ENCODE measurements at places on chromosomes 3 and 15. TPM values are rescaled to one million over a fixed set of nuclear protein-coding genes. Genes with fewer than 3 reads are reported as not detected.

The ZNF620 gene
- total RNA-seq, result 8.8 TPM

The COMMD4 gene
- 125 TPM for total RNA-seq

The GPR149 gene
- total RNA-seq, result not detected

The ATP2B2 gene
- 0.21 TPM for total RNA-seq

The SLC51A gene
- 0.30 TPM for total RNA-seq

The NRROS gene
- 5.3 TPM for total RNA-seq

The HLTF gene
- total RNA-seq, result 74.2 TPM

The DAZL gene
- 2.4 TPM for total RNA-seq

The TNIK gene
- 16.4 TPM for total RNA-seq

The ADAMTS9 gene
- 5.6 TPM for total RNA-seq

DNA sequence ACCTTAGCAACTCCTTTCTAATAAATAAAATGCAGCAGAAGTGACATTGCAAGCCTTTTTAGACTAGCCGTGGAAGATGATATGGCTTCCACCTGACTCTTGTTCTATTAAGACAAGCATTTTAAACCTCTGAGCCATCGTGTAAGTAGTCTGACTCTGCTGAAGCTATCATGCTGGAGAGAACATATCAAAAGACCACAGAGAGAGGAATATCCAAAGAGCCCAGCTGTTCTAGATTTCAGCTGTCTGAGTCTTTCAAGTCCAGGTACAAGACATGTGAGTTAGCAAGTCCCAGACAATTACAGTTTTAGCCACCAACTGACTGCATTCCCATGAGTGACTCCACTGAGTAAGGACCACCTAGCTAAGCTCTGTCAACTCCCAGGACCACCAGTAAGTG, 517.0 kb upstream of the NAALADL2 start:
- DNase-seq, result no peak

DNA sequence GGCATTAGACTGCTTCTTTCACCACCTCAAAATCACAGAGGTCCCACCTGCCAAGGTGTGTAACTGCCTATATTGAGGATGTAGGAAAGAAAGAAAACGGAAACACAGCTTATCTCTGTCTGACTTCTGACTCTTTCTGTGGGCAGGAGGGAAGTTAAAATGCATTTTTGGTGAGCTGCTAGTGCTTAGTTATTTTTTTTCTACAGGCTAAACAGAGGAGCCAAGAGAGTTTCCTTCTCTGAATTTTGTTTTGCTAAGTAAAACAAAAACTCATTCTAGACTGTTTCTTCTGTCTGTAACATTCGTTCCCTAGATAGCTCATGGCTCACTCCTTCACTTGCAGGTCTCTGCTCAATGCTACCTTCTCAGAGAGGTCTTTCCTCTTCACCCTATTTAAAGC, 18.8 kb upstream of the AMOTL2 start:
- no peak for DNase-seq

- DNase-seq, result no peak
These were observed 31.9 kb upstream of the ZBED2 start for GRCh38 chr3:111627092-111627491.

GRCh38 chr3:21954709-21955108, 203.7 kb upstream of the ZNF385D start:
- DNase-seq, result no peak

DNA sequence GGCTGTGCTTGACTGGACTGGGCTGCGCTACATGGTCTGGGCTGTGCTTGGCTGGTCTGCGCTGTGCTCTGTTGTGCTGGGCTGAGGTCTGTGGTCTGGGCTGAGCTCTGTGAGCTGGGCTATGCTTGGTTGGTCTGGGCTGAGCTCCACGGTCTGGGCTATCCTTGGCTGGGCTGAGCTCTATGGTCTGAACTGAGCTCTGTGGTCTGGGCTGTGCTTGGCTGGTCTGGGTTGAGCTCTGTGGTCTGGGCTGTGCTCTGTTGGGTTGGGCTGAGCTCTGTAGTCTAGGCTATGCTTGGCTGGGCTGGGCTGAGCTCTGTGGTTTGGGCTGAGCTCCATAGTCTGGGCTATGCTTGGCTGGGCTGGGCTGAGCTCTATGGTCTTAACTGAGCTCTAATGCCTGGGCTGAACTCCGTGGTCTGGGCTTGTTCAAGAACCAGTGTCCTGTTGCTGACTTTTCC, 92.0 kb downstream of the PLXNA1 start:
- DNase-seq, result peak; percentile 73

DNA sequence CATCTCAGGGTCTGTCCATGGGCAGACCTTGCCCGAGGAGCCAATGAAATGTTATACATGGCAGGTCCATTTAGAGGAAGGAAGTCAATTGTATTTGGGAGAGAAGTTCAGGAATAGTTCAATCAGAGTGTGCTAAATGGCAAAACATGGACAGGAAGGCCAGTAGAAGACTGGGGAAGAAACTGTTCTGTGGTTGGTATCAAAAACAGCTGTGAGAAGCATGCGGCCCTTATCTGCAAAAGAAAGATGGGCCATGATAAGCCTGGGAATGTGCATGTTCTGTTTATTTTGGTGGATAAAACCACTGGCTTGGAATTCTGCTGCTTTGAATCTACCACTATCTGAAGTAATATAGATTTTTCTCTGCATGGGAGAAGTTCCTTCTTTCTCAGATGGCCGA, 100.4 kb downstream of the MCTP2 start:
- no peak for DNase-seq

DNA sequence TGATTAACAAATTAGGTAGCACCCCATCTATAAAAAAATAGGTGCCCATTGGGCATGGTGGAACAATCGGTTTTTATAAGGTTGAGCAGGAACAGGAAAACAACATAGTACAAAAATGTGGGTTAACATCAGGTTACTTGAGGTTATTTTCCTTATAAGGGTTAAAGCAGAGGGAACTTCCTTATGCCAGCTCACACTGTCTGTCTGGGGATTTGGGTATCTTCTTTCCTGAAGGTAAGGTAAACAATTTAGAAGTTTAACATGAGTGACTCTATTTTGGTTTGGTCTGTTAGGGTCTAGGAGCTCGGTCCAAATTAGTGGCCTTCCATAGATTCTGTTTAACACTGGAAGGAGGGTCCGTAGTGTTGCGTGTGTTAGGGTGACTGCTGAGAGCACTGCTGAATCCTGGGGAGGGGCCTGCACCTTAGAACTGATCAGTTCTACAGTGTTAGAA, 14.7 kb downstream of the CHD2 start:
- DNase-seq, result no peak

GRCh38 chr3:66377800-66378199, 123.0 kb downstream of the LRIG1 start:
- DNase-seq, result no peak

DNA sequence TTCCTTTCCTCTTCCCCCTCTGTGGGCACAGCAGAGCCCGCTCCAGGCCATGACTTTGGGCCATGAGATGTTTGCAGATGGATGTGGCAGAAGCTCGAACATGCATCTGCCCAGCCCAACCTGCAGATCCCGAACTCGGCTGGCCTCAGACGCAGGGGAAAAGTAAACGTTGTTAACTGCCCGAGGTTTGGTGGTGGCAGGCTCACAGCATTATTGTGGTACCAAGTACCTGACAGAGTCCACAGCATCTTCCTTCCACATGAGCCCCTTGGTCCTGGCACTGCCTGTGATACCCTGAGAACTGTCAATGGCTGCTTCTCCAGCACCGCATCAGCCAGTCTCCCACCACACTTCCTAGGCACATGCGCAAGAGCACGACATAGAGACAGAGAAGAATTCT, 424.3 kb downstream of the OCA2 start:
- DNase-seq, result no peak

DNA sequence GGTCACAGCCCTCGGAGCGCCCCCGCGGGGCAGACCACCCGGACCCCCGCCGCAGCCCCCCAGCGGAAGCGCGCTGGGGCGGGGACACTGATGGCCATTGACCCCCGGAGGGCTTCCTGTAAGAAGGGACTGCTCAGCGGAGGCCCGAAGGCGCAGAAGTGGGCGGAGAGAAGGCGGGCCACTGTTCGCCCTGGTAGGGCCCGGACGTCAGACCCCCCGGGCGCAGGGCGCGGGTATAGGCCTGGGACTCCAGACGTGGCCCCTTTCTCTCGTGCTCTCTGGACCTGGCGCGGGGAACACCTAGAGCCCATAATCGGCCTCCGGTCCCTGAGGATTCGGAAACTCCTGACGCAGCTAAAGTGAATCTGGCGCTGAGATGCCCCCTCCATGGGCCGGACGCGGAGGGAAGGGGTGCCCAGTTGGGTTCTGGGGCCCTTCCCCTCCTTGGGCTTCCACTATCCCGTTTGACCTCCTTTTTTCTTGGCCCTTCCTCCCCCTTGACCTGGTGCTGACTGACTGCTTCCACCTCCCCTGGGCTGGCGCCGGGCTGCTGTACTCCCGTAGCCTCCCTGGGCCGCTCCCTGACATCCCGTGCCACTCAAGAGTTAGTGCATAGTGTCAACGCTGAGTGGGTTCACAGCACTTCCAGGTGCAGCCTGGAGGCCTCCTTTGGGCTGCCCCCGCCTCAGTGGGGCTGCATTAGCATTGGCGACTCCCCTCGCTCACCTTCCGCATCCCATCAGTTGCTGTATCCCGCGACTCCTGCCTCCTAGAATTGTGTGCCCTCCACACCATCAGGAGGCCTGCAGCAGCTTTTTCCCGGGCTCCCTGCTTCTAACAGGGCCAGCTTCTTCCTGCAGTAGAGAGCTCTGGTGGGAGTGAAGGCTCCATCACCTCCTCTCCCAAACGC, 694 bp downstream of the ABTB1 start:
- peak; percentile 79 for DNase-seq

GRCh38 chr3:120451806-120452205, 1.0 kb upstream of the FSTL1 start:
- no peak for DNase-seq

DNA sequence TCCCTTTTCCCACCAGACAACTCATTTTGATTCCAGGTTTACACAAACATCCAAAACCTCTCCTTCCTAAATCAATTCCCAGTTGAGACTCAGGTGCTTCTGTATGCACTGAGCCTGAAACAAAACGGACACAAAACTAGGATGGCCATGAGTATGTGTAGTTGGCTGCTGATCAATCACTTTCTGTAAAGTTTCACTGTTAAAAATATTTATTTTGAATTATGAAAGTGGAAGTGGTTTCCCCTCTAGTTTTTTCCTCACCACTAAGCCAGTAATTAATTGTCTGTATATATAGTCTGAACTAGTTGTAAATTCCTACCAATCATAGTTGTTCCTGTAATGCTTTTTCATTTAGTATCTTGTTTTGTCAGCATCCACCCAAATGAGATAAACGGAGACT, 51.7 kb upstream of the TSPAN3 start:
- DNase-seq, result no peak

DNA sequence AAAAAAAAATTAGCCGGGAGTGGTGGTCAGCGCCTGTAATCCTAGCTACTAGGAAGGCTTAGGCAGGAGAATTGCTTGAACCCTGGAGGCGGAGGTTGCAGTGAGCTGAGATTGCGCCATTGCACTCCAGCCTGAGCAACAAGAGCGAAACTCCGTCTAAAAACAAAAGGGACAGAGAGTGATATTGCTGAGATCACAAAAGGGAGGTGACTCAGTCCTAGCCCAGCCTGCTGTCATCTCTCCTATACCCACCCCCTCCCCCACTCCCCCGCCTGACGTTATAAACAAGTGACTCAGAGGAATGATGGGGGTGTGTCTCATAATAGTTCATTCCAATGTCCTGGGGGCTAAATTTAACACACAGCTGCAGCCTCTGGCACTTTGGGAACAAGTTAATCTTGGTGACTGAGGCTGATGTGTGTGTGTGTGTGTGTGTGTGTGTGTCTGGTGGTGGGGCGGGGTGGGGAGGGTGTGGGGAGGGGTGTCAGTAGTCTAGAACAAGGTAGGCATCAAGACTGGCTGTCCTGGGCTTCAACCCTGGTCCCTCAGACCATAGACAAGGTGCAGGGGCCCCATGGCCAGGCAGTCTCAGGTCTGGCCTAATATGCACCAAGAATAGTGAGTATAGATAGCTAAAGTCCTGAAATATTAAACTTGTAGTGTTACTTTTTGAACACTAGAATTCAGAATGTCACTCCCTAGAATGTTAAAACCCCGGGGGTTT, 1.3 kb upstream of the KLHL40 start:
- DNase-seq, result peak; percentile 75

GRCh38 chr3:3778641-3779270, 20.5 kb upstream of the LRRN1 start:
- no peak for DNase-seq

DNA sequence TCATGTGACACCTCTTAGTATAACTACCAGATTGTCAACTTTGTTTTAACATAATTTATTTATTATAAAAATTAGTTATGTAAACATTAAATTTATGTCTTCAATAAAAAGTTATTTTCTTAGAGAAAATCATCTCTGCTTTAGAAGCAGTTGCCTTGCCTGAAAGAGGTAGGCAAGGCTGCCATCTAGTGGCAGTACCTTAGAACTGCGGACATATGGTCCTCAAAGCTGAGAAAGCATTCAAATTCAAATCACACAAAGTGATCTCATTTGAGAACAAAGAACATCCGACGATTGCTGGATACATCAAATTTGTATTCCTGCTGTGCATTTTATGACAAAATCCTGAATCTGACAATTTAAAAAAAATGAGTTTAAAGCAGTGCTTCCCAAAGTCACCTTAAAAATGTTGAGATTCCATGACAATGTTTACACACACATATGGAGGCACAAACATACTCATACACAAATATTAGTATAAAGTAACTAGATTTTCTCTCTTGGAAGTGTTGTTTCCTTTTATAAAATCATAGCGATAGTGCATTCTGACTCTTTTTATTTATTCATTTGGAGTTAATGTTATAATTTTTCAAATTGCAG, 617.4 kb downstream of the CADM2 start:
- DNase-seq, result peak; percentile 14

- no peak for DNase-seq
These were observed 32.6 kb downstream of the SERPINI2 start for GRCh38 chr3:167441256-167441655.

DNA sequence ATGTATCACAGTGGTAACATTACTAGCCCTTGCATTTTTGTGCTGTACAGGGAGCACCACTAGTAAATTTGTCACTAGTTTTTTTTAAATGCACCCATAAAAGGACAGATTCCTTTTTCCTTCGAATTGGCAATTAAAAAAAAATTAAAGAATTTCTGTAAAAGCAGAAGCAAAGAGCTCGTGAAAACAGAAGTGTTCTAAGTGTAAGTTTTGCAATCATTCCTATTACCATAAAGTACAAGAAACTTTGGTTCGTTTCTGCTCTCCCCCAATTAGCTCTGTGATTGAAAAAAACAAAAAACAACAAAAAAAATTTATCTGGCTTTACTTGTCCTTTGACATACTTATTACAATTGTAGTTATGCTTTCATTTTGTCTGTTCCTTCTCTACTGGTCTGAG, 5.3 kb downstream of the SERP1 start:
- DNase-seq, result no peak

GRCh38 chr15:101458158-101458900, 31.2 kb downstream of the PCSK6 start:
- no peak for DNase-seq

Measured in H7 (cell line).